ENCODE measurements at places on chromosomes 12 and 14. TPM values are rescaled to one million over a fixed set of nuclear protein-coding genes. Genes with fewer than 3 reads are reported as not detected.

Gene IKZF4
- 4.2 TPM for total RNA-seq

- no peak for DNase-seq
These were observed 10.8 kb upstream of the PPP1R13B start for GRCh38 chr14:103858063-103858781.

GRCh38 chr12:66035288-66035966, 95.1 kb downstream of the LLPH start:
- no peak for DNase-seq

DNA sequence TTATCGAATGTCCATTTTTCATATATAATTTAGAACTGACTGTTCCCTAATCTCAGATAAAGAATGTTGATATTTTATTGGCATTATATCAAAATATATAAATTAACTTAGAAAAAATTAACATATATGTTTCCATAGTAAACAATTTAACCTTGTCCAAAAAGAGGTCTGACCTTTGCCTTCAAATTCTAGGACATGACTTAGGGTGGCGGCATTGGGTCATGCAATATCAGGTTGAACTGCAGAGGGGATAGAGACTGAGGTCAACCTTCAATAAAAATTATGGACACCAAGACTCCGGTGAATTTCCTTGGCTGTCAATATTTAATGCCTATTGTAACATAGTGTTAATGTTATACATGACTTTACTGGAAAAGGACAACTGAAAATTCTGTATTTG, 199.8 kb downstream of the RPL10L start:
- no peak for DNase-seq
